ENCODE measurements at places on chromosomes 16 and 17. TPM values are rescaled to one million over a fixed set of nuclear protein-coding genes. Genes with fewer than 3 reads are reported as not detected.

Gene FOXF1
- 11.6 TPM for total RNA-seq

Gene CD300LG
- total RNA-seq: not detected

Gene SOX8
- total RNA-seq: 0.06 TPM

Gene TBC1D3E
- not detected for total RNA-seq

Gene AGRP
- not detected for total RNA-seq

Gene KRT9
- total RNA-seq: not detected

Gene ABCA9
- total RNA-seq: 1.8 TPM
